ENCODE measurements at places on chromosomes 3 and 15.

DNA sequence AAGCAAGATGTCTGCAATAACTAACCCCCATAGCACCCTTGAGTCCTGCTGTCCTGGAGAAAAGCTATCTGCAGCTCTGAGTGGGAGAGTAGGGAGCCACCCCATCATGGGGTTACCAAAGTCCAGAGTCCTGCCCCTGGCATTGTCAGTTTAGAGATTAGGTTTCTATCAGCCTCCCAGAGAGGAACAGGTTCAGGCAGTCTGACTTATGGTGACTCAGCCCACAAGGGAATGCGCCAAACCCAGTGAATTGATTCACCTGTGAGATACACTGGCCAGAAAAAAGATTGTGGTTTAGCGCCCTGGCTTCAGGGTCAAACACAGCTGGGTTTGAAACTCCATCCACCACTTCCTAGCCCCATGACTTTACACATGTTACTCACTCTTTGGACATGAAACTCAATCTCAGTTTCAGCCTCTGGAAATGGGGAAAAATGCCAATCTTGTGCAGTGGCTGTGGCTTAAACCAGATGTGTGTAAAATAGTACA is 263.6 kb upstream of the HES1 start:
- DNase-seq, result peak; percentile 97

DNA sequence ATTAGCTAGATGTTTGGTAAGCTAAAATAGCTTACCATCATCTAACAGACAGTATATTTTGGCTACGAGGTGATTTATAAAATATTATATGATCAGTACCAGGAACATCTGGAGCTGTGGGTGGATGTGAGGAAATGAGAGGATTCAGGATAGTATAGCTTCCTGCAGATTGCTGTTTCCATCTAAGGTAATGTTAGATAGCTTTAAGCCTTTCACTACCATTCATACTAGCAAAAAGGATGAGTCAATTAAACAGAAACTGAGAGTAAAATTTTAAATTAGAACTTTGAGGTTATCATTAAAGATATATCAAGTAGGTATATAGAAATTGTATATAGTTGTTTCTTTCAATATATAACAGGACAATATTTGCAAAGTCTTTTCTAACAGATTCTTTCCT is 8.0 kb downstream of the ZBTB20 start:
- DNase-seq, result no peak

DNA sequence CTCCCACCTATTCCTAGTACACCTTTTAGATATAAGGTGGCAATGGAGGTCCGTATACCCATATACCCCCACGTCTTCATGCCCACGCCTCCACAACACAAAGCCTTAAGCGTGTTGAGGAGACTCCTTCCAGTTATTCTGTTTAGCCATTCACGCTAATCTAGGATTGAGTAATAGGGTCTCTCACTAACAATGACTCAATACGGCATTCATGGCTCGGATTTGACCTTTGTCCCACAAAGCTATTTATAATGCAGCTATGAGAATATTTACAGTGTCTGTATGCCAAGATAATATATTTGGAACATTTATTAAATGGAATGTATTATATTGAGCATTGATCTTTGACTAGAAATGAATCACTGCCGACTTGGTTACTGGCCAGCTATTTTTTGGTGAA is 215.8 kb downstream of the KCNH8 start:
- no peak for DNase-seq

- DNase-seq, result no peak
These were observed 931.2 kb downstream of the MCTP2 start for GRCh38 chr15:95162531-95162930.

GRCh38 chr3:194967151-194968117 is 281.8 kb downstream of the FAM43A start:
- peak; percentile 23 for DNase-seq
